ENCODE measurements at places on chromosomes 13 and 19.

- no peak for DNase-seq
These were observed 29.7 kb downstream of the NKPD1 start for GRCh38 chr19:45130888-45131615.

DNA sequence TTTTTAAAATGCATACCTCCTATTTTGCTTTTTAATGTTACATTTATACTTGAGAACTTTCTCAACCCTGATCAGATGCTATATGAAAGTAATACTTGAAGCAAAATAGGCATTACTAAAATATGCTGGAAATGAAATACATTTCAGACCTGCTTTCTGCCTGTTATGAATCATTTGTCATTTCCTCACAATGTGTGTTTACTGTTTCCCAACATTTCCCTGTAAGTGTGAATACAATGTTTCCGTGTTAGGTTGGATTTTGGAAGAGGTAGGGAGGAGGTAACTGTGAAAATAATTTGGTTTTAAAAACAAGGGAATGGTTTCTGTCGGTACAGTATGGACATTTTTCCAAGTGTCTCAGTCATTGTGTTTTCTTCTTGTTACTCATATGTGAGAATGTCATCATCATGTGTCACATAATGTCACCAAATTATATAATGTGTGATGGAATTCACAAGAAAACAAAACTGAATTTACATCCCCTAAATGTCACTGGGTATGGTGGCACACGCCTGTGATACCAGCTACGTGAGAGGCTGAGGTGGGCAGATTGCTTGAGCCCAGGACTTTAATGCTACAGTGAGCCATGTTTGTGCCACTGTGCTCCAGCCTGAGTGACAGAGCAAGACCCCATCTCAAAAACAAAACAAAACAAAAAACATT, 43.0 kb downstream of the ZAR1L start:
- no peak for DNase-seq

GRCh38 chr19:35712567-35713505, 5.0 kb upstream of the KMT2B start:
- no peak for DNase-seq

- DNase-seq: no peak
These were observed 766 bp downstream of the LRRC25 start for GRCh38 chr19:18396471-18397241.

DNA sequence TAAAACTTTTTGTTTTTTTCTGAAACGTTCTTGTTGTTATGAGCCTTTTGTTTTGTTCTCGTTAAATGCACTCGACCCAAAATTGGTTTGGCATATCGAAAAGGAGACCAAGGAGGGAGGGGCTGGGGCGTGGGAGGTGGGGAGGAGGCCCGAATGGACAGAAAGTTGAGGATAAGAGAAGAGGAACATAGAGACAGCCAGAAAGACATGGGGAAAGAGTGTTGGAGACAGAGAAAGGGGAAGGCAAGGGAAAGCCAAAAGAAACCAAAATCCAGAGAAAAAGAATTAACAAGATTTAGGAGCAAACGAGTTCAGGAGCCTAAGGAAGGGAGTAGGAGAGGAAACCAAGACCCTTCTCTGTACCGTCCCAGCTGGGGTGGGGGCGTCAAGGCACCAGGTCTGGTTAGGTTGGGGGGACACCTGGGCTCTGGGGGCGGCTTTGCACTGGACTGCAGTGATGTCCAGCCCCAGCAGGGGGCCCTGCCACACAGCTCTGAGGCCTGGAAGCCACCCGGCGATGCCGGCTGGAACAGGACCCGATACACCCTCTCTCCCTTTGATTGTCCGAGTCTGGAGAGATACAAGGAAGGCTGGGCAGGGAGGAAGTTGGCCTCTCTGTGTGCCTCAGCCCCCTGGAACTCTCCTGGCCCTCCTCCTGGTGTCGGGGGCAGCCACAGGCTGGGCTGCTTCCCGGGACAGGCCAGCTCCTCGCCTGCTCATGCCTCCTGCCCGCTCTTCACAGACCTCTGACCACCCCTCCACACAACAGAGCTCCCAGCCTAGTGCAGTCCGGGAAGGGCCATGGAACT, 11.6 kb upstream of the ASF1B start:
- peak; percentile 77 for DNase-seq

DNA sequence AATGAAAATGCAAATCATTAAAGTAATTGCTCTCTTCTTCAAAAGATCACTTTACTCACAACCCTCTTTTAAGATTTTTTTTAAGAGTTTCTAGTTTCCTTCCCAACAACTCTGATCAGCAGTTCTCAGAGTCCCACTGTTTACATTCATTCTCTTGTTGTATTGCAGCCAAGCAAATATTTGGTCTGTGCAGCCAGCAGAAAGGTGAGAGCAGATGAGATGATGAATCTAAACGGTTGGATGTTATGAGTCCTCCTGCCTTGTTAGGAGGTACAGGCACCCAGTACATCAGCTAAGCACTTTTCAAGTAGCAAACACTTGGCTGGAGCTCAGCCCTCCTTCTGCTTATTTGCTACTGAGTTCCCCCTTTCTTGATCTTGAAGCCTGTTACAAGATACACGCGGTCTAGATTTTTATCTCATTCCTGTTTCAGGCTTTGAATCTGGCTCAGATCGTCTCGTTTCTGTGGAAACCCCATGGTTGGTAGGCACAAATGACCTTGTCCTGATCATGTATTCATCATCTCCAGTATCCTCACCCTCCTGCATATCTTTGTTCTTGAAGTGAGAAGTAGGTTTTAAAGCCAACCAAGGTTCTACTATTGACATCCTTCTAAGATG, 300.7 kb downstream of the DCT start:
- no peak for DNase-seq

DNA sequence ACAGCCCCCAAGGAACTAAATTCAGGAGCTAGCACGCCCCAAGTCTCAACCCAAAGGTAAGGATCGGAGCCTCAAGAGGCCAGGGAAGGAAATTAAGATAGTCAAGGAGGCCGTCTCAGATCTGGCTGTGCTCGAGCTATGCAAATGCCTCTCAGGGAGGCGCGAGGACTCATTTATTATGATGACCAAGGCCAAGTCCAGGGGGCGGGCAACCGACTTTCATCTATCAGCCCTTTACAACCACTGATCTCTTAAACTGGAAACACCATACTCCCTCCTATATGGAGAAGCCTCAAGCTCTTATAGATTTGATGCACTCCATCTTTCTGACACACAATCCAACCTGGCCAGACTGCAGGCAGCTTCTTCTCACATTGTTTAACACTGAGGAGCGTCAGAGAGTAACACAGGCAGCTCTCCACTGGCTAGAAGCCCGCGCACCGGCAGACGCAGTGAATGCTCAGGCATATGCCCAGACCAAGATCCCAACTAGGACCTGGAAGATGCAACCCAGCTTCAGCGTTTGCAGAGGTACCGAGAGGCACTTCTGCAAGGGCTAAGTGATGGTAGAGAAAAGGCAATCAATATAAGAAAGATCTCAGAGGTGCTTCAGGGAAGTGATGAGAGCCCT, 9.6 kb upstream of the SLC15A1 start:
- DNase-seq: no peak
